Pons (tissue), 1 donor: ENCODE measurements at places on chromosomes 1 and 21.

- DNase-seq = no peak
Observed at GRCh38 chr1:116167625-116168276, 56.6 kb downstream of the MAB21L3 start.

- no peak for DNase-seq
Observed at GRCh38 chr21:25760677-25761076, 25.9 kb downstream of the GABPA start.

DNA sequence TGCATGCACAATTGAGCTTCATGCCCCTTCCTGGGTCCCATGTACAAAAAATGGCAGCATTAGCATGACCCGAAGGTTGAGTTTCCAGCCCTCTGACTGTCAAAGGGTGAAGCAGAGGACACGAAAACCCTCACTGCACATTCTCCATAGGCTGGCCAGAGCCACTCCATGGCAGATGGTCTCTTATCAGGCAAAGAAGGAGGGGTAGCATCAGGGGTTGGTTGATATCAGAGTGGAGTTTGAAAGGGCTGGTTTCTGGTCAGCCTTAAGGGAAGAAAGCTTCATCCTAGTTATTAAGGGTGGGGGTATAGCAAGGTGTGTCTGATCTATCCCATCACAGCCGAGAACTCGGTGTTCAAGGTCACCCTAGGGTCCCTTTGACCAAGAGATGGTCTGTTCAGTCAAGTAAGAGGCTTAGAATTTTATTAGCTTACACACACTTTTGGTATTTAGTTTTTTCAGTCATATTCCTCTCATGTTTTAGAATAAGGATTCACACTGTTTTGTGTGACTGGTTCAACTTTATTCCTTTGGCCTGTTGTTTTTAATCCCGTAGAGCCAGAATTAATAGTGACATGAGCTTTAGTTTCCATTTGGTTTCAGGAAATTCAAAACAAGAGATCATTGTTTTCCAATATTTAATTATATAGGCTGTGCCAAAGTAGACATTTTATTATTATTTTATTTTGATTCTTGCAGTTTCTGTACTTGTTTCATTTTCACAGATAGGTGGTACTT, 199.9 kb upstream of the FMN2 start:
- DNase-seq = no peak

DNA sequence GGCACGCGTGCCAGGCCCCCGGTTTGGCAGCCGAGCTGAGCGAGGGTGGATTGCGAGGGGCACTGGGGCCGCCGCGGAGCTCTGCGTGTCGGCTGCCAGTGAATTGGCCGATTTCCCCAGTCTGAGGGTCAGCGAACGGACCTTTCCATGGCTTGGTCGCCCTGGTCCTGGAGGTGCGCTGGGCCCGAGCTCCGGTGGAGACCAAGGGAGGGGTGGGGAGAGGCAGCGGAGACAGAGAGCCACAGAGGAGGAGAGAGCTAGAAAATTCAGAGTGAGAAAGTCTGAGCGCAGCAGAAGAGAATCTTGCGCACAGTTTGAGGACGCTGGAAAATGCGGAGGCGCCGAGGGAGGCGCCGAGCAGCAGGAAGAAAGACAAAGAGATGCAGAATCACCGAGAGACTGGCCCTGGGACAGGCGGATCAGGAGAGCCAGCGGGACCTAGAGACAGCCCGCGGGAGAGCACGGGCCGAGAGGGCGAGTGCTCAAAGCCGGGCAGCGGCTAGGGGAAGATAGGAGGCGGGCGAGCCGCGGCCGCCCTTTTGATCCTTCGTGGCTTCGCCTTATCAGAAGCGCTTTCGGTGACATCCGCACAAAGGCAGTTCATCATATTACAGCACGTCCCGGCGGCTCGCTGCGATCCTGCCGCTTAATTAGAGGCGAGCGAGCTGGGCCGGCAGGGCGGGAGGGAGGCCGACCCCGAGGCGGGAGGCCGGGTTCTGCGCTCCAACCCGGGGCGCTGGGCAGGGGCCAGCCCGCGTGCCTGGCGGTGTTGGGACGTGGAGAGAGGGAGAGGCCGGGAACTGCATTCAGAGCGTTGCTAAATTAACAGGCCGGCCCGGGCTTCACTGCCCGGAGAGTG, 12.7 kb downstream of the PAX7 start:
- no peak for DNase-seq

DNA sequence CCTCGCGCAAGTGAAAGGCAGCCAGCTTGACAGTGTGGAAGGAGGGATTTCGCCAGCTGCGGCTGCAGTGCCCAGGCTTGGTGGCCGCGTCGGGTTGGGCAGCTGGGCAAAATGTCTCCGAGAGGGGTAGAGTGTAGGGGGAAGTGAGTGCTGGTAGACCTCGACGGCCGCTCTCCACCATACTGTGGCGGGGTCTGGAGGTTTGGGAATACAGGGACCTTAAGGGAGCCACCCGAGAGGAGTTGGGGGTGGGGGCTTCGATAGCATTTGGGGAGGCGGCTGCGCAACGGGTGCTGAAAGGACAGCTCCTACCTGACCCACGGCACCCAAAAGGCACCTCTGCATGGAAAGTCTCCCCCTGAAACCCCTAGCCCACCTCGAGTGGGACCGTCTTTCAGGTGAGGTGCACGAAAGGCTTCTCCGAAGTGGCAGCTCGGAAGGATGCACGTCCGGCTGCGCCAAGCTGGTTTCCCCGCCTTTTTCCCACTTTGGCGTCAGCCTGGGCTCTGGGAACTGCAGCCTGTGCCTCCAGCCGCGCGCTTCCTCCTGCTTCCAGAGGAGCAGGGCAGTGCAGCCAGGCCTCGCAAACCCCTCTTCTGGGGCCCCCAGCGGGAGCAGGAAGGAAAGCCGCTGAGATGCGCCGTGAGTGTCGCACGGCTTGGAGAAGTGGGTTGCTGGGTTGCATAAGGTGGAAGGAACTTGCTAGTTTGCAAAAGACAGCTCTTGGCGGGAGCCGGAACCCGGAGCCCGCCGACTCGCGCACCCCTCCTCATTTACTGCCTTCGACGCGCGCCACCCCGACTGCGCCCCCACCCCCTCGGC, 531 bp upstream of the HMGN2 start:
- no peak for DNase-seq

DNA sequence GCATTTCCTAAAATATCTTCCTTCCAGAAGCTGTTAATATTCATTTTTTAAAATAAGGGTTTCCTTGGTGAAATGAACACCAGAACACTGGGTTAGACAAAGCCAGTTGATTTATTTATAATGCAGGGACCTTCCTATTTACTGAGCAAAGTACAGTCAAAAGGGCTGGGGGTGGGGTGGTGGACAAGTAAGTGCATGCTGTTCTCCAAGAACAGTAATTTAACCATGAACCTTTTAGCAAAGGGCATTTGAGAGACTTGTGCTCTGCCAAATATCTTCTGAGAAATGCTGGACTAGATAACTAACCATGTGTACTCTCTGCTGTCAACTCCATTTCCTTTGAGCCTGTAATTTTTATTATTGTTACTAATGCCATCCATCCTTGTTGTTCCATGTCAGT, 100.2 kb downstream of the OMA1 start:
- DNase-seq = no peak

GRCh38 chr1:170592591-170593111, 60.7 kb downstream of the GORAB start:
- DNase-seq = no peak
